Large intestine (tissue), 12 donors: ENCODE measurements at places on chromosomes 2 and 18.

- DNase-seq: no peak
- H3K36me3 ChIP-seq: no peaks in the 10 kb centered on the region
- H3K27ac ChIP-seq: no peak overlapping the region
- no peaks in the 10 kb centered on the region for H3K4me1 ChIP-seq
Observed at GRCh38 chr18:37261246-37261840, 304.3 kb downstream of the CELF4 start.

DNA sequence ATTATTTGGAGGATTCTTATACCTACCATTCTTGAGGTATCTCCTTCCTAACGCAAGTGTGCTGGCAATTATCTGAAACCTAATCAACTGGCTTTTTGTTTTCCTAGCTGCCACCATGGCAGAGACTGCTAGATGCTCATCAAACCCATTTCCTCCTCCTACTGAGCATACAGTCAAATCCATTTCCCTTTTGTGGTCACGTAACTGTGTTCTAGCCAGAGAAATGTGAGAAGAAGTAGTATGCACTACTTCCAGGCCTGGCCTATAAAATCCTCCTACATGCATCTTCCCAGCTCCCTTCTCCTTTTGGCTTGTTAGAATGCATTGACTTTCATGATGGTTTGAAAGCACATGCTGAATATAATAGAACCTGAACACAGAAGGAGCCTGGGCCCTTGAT is 494.1 kb upstream of the MEIS1 start:
- no peak overlapping the region for H3K4me3 ChIP-seq
- no peaks in the 10 kb centered on the region for H3K36me3 ChIP-seq
- no peak for DNase-seq
- H3K4me1 ChIP-seq: no peaks in the 10 kb centered on the region
- no peak overlapping the region for H3K27ac ChIP-seq

GRCh38 chr2:169162613-169163012 is 93.2 kb downstream of the DHRS9 start:
- no peaks in the 10 kb centered on the region for H3K4me1 ChIP-seq
- H3K27me3 ChIP-seq: no peaks in the 10 kb centered on the region
- peaks cover 10% of the 10 kb centered on the region for H3K36me3 ChIP-seq
- no peak for DNase-seq
- no peak overlapping the region for H3K27ac ChIP-seq
- H3K4me3 ChIP-seq: no peak overlapping the region

- H3K27ac ChIP-seq: no peak overlapping the region
- DNase-seq: peak; percentile 60
- no peaks in the 10 kb centered on the region for H3K36me3 ChIP-seq
- H3K27me3 ChIP-seq: no peaks in the 10 kb centered on the region
Observed at GRCh38 chr18:22778996-22779395, 154.1 kb upstream of the RBBP8 start.

DNA sequence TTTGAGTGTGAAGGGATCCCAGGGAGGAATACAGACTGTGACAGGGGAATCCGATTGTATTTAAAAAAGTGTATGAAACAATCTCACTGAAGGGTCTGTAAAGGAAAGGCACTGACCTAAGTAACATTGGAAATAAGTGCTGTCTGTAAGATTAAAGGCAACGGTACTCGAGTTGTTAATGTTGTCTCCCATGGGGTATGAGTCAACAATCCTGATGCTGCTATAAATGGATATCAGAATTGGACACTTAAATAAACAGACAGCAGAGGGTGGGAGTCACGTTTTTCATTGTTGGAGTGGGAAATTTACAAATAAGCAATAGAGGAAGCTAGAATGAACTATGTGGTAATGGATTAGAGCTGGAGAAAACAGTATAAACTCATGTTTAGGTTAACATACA is 452.4 kb upstream of the RGPD4 start:
- H3K4me1 ChIP-seq: no peaks in the 10 kb centered on the region
- no peak overlapping the region for H3K27ac ChIP-seq
- DNase-seq: no peak
- no peaks in the 10 kb centered on the region for H3K27me3 ChIP-seq
- H3K36me3 ChIP-seq: no peaks in the 10 kb centered on the region
- no peak overlapping the region for H3K4me3 ChIP-seq

DNA sequence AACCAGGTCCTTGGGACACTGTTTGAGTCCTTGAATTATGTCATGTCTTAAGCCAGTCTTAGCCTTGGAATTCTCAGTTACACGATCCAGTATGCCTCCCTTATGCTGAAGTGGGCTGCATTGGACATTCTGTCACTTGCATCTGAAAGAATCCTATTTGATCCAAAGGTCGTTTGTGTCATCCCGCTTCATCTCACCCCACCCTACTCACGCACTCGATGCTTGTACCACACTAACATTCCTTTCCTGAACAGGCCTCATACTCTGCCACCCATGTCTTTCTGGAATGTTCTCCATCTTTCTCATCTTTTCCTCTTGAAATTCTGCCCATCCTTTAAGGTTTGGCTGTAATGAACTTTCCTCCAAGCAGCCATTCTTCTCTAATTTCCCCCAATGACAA is 27.9 kb upstream of the ZFP36L2 start:
- peaks cover 7% of the 10 kb centered on the region for H3K36me3 ChIP-seq
- no peaks in the 10 kb centered on the region for H3K27me3 ChIP-seq
- H3K4me3 ChIP-seq: no peak overlapping the region
- H3K27ac ChIP-seq: no peak overlapping the region
- DNase-seq: no peak

- DNase-seq: no peak
- H3K27me3 ChIP-seq: no peaks in the 10 kb centered on the region
- no peaks in the 10 kb centered on the region for H3K4me1 ChIP-seq
- H3K27ac ChIP-seq: no peak overlapping the region
- no peak overlapping the region for H3K4me3 ChIP-seq
Observed at GRCh38 chr2:8170552-8171327, 511.1 kb upstream of the ID2 start.

DNA sequence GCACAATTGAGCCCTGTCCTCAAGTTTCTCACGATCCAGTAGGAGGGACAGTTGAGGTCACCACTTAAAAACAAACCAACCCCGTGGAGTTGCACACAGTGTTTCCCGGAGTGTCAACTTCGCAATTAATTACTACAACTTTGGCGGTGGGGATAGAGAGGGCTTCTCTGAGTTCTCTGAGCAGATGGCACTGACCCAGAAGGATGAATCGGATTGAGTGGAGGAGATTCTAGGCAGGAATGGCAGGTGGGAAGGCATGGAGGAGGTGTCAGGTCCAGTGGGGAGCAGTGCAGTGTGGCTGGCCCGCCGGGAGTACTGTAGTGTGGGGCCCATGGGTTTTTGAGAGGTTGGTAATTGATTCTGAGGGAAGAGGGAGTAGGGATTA is 12.0 kb downstream of the SIX3 start:
- H3K27me3 ChIP-seq: peaks cover 96% of the 10 kb centered on the region
- H3K36me3 ChIP-seq: no peaks in the 10 kb centered on the region
- DNase-seq: no peak
- no peak overlapping the region for H3K27ac ChIP-seq
